Fibroblast of the aortic adventitia (primary cell): ENCODE measurements at places on chromosomes 2 and 18. TPM values are rescaled to one million over a fixed set of nuclear protein-coding genes. Genes with fewer than 3 reads are reported as not detected.

DNA sequence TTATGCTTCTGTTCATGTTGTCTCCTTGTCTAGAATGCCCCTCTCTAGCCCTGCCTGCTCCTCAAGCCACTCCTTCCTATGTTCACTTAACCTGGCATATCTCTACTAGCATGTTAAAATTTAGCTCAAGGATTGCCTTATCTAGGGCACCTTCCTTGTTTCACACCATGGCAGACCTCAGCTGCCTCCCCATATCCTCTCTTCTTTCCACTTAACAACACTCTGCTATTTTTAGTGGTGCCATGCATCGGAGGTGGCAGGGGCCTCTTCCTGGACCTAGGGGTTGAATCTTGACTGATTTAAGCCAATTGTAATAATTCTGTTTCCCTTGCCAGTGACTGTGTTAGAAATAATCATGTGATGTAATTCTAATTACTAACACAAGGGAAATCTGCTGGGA, 36.9 kb upstream of the FAM98A start:
- no peak for DNase-seq

DNA sequence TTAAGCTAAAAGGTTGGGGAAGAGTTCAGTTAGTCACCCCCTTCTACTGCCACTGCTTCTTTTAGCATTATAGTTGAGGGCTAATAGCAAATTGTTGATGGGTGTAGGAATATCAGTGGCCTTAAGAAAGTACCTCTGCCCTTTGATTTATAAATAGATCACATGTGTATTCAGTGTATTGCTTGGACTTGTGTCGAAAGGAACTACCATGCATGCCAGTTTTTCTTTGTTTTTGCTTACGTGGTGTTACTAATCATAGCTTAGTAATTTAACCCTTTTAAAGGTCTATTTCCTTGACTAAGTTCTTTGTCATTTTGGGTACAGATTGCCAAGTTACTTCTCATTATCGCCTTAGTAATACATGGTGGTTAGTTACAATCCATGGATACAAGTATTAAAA, 85.6 kb downstream of the MIB1 start:
- DNase-seq, result peak; percentile 77

DNA sequence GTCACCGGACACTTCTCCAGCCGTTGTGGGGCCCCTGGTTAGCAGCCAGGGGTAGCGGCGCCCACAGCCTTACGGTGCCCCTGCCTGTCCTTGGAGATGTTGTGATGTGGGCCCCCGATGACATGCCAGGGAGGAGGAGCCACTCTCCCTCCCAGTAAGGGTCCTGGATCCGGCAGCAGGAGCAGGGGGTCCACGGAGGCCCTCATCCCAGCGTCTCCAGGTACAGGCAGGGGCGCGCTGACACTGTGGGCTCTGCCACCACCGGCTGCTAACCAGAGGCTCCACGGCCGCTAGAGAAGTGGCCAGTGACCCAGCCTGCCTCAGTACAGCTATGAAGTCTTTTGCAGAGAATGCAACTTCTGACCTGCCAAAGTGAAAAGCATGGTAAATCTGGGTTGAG, 121.2 kb downstream of the SPP2 start:
- no peak for DNase-seq

DNA sequence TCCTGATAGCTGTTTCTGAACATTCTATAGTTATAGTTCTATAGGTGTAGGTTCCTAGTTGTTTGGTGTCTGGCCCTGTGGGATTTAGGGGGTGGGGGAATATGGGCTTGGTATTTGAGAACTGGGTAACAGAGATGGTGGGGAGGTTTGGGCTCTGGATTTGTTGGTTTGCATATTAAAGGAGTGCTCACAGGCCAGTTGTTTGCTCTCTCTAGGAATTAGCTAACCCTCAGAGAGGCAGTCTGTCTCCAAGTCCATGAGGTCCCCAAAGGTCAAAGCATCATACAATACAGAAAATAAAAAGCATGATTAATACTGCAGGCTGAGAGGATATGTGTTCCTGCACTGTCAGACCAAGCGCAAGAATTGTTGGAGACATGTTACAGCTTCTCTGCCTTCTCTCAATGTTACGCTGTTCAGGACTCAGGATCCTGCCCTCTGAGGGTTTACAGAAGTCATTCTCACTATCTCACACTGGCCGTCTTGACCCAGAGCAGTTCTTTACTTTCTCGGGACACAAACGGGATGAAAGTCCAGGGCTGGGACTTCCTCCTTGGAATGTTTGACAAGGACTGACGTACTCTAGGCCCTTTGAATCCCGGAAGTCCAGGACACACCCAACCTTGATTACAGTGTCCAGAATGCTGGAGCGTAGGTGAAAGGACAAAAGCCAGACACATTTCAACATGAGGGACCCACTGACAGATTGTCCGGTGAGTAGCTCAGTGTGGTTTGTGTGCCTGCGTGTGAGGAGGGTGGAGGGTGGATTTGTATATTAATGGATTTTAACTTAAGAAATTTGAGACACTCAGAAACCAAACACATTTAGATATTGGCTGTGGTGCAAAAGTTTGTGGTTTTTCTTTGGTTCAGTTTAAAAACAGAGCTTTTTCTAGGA, at the start of gene NOSTRIN:
TSS of gene NOSTRIN (plus strand) at position 677 of the 898 bp plus-strand sequence. CDS start at position 687, 10 bp downstream.
- DNase-seq, result peak; percentile 79

Gene RRM2
- total RNA-seq, result 3.3 and 91.4 TPM in 2 replicates
